Activated B cell treated with CpG ODN at 0.5 μM for 24 hours (primary cell): ENCODE measurements at places on chromosomes 13 and 19. TPM values are rescaled to one million over a fixed set of nuclear protein-coding genes. Genes with fewer than 3 reads are reported as not detected.

- DNase-seq, result no peak
Observed at GRCh38 chr13:29457299-29457698, 138.2 kb downstream of the SLC7A1 start.

DNA sequence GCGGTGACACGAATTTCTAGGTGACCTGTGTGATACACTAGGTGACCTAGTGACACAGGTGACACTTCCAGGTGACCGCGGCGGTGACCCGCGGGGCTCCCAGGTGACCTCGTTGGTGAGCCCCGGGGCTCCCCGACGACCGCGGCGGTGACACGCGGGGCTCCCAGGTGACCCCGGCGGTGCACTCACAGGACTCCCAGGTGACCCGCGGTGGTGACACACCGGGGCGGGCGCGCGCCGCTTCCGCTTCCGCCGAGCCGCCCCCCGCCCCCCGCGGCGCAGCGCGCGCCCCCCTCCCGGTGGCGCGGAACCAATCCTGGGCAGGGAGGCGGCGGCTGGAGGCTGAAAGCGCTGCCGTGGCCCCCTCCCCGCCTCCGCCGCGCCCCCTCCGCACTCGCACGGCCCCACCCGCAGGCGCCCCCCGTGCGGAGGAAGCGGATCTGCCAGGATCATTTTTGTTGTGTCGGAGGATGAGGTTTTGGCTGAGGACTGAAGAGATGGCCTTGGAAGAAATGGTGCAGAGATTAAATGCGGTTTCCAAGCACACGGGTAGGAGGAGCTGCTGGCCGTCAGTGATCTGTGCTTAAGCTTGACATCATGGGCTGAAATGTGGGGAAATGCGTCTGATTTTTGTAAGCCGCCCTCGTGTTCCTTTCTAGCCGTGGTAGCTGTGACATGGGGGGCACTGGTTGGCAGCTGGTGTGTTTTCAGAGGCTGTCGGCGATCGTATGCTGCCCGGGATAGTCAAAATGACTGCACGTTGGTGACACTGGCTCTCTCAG lies at the start of gene MCF2L:
MCF2L (plus strand) TSS at position 305 of the 782 bp plus-strand sequence; CDS start at position 471, 166 bp downstream.
- DNase-seq, result peak; percentile 52

The DMRTC2 gene
- total RNA-seq, result not detected in 2 replicates

DNA sequence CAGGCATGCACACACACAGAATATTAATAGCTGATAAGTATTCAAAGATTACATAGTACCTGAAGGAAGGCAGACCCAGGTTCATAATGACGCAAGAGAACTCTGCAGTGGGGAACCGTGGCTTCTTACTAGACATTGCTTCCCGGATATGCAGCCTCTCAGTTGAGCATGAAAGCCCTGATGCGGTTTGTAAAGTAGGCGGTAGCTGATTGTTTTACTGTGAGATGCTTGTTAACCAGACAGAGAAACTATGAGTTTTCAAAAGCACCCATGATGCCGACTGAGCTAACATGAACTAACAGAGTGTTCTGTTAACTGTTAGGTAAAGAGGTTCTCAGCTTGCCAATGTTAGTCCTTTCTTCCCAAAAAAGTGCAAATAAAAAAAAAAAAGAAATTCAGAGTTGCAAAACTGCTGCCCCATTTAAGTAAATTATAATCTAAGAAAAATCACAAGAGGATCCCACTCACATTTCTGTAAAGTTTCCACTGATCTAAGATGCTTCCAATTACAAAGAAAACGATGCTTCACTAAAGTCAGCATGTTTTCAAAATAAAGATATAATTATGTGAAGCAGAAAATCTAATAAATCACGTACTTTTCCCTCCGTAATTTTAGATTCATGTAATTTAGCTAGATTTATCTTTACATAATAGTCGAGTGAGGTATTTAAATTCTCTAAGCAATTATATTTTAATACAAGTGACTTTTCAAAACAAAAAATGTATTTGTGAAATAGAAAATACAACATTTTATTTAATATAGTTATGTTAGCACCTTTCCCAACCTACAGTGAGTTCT lies 2.2 kb downstream of the FLT1 start:
- DNase-seq, result no peak

The CBARP gene
- total RNA-seq, result 0.29 and 0.64 TPM in 2 replicates

- no peak for DNase-seq
Observed at GRCh38 chr19:13034636-13035035, 39.4 kb downstream of the NFIX start.

GRCh38 chr19:45664575-45664974 lies 3.4 kb upstream of the GIPR start:
- DNase-seq, result no peak

DNA sequence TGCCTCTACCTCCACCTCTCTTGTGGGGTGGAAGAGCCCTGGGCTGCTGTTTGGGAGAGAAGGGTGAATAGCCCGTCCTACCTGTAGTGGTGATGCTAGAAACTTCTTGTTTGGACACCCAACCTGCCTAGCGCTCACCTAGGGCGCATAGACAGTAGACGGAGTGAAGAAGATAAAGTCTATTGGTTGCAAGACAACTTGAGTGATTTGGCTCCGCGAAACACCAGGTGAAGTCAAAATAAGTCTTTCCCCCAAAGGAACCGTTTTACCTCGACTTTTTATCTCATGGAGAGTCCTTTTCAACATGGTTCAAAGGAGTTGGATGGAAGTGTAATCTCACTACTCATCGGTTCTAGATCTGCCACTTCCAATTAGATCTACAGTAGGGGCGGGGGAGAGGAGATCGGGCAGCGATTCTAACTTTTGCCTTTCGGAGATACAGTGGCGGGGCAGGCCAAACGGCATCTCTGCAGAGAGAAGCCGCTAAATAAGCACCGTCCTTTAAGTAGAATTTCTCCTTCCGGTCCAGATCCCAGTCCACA lies 694 bp upstream of the ZIC5 start:
- DNase-seq, result no peak

The MIR17HG gene
- 23.5 and 27.0 TPM in 2 replicates for total RNA-seq

GRCh38 chr19:50465986-50466705 lies 10.2 kb upstream of the EMC10 start:
- no peak for DNase-seq

- no peak for DNase-seq
Observed at GRCh38 chr19:38196245-38196837, 27.7 kb downstream of the DPF1 start.

DNA sequence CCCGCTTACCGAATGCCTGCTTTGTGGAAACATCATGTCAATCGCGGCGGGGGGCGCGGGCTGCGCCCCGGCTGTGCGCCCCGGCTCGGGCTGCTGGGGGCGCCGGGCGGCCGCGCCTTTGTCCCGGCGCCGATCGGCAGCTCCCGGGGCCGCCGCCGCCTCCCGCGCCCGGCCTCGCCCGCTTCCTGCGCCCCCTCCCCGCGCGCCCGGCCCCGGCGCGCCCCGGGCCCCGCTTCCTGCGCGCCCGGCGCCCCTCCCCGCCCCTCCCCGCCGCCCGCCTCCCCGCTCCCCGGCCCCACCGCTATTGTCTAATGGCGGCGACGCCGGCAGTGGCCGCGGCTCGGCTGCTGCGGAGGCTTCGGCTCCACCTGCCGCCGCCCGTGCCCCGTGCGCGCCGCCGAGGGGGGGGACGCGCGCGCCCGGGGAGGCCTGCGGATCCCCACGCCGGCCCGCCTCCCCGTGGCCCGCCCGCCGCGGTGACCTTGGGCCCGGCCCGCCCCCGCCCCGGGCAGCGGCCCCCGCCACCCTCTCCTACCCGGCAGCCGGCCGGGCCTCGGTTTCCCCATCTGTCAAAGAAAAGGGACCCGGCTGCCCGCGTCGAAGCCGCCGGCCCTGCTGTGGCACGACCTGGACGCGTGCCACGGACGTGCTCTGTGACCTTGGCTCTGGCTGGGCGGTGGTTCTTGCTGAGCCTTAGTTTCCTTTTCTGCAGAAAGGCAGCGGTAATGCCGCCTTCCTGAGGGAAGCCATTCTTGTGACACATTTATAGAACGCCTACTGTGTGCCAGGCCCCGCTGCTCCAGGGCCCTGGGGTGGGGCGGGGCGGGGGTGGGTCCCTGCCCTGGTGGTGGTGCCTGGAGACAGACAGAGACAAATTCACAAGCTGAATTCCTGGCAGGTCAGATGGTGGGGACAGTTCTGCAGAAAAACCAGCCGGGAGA lies at the start of gene TLE5:
TLE5 (minus strand) TSS at position 331 of the 941 bp plus-strand sequence; CDS start at position 36, 295 bp downstream.
- DNase-seq, result peak; percentile 76
